ENCODE measurements at places on chromosomes 6 and 20. TPM values are rescaled to one million over a fixed set of nuclear protein-coding genes. Genes with fewer than 3 reads are reported as not detected.
A peak's percentile ranks its signal among the peaks of the same experiment; 100 is the strongest.

- no peak for DNase-seq
Observed at GRCh38 chr20:31819083-31819784, at the start of gene MYLK2. Gene MYLK2, plus strand, starts transcription at chr20:31819356. Its CDS starts 225 bp downstream, at chr20:31819581.

- peak; percentile 34 for DNase-seq
Observed at GRCh38 chr6:46170357-46171289, at the start of gene ENPP5. Gene ENPP5, minus strand, starts transcription at chr6:46170980. Its CDS starts 2,718 bp downstream, at chr6:46168262.

DNA sequence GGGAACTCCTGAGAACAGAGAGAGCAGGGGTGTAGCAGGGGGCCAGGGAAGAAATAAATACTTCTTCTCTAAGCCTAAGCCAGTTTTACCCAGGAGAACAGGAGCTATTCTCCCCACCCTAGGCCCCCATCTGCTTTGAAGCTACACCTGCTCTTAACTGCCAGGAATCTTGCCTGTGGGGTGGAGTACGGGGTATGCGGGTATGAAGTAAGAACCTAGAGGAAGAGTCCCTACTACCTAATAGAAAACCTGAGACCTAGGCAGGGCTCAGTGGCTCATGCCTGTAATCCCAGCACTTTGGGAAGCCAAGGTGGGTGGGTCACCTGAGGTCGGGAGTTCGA is 1.5 kb downstream of the SLC29A1 start:
- DNase-seq = no peak

DNA sequence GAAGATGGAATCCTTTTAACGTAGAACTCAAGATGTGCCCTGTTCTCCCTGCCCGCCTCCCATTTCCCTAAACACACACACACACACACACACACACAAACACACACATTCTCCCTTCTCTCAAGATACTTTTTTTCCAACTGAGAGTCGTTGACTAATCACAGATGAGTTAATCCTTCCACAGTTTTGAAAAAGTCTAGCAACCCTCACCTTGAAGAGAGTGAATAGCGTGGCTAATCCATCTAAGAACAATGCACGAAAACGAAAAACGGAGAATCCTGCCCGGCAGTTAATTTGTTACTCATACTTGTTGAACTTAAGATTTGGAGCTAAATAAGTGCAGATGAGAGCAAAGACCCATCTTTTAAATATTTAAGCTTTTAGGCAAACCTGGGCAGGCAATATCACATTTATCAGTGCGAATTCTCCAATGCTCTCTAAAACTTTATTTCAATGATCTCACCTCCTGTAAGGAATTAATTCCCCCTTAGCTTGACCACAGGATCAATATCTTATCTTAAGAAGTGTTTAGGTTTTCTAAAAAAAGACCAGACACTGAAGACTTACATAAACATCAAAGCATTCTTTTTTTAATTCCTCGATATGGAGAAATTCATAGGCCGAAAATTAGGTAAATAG is 1.1 kb downstream of the AGPAT4 start:
- DNase-seq = peak; percentile 83

GRCh38 chr6:84774985-84775284 is 10.5 kb upstream of the TBX18 start:
- DNase-seq = no peak

DNA sequence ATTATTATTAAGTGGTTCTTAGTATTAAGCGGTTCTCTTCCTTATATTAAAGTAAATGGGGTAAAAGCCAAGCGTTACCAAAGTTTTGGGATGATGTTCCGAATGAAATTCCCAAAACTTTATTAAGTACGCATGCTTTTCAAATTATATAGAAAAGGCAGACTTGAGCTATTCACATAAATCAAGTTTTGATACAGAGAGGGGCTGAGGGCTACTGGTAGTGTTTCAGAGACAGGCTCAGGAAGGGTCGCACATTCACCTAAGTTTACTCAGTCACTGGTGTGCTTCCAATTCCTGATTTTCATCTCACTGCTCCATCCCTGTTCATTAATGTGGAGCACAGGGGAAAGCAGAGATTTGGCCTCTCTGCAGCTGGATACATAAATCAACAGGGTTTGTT is 652.2 kb downstream of the QKI start:
- no peak for DNase-seq

DNA sequence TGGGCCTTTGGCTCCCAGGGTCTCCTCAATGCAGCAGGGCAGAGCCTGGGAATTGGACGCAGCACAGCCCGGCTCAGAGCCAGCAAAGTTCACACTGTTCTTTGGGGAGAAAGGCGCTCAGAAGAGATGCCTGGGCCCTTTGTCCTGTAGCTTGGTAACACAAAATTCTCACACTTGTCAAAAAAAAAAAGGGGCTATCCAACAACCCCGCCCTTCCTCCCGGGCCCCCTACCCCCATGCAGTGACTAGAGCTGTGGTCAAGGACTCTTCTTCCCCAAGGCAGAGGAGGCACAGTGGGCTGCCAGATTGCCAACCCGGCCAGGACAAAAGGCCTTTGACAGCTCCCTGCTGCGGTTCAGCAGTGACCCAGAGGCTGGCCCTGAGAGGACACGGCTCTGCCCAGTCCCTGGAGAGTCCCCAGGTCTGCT is 2.0 kb downstream of the NKAIN4 start:
- DNase-seq = no peak

GRCh38 chr6:81906709-81907204 is 154.3 kb upstream of the TENT5A start:
- no peak for DNase-seq

DNA sequence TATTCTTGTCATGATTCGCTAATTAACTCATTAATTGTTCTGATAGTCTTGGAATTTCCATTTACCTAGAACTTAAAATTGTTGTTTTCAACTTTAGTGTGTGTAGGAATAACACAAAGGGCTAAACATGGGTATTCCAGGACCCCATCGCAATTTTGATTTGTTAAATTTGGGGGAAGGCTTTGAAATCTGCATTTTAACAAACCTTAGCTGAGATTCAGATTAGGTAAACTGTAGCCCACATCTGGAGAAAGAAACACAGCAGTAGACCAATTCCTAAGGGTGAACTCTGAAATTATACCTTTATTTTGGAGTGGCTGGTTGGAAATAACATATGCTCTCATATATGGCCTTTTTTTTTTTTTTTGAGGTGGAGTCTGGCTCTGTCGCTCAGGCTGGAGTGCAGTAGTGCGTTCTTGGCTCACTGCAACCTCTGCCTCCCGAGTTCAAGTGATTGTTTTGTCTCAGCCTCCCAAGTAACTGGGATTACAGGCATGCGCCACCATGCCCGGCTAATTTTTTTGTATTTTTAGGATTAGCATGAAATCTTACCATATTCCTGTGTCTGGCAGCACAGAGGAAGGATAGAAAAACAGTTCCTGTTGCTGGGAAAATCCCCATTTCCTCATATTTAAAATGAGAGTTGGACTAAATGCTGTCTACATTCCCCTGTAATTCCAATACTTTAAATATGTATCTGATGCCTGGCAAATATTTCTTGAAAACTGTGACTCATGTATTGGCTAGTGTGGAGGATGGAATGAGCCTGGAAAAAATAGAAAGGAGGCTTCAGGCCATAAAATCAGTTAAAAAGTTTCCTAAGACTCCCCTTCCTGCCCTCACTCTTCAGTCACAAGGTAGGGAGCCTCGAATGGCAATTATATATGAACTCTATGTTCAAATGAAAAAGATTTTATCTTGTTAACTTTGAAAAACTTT is 96.7 kb upstream of the FAM184A start:
- DNase-seq = peak; percentile 26

GRCh38 chr6:168496139-168496996 is 55.4 kb downstream of the SMOC2 start:
- no peak for DNase-seq

GRCh38 chr20:10565191-10565921 is 108.4 kb downstream of the JAG1 start:
- peak; percentile 82 for DNase-seq

GRCh38 chr6:167122827-167123657 is at the start of gene CCR6:
Gene CCR6, plus strand, starts transcription at chr6:167123096. Its CDS starts 13,039 bp downstream, at chr6:167136135.
- DNase-seq = no peak

GRCh38 chr20:57998981-57999464 is 229.4 kb downstream of the ANKRD60 start:
- DNase-seq = no peak

DNA sequence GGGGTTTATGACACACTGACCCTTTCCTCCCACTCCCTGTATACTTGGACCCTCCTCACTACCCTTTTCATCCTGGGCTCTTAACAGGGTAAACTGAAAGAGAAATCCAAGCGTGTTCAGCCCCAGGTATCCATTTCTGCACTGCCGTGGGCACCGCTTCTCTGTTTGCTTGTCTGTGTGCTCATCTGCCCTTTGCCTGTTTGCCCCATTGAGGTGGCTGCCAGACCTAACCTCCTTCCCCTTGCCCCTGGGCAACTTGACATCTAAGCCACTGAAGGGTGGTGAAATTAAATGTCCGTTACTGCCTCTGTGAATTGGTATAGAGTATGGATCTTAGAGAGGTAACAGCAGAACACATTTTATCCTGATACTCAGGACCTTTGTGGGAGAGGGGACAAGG is 38.7 kb downstream of the ACSS2 start:
- DNase-seq = no peak

DNA sequence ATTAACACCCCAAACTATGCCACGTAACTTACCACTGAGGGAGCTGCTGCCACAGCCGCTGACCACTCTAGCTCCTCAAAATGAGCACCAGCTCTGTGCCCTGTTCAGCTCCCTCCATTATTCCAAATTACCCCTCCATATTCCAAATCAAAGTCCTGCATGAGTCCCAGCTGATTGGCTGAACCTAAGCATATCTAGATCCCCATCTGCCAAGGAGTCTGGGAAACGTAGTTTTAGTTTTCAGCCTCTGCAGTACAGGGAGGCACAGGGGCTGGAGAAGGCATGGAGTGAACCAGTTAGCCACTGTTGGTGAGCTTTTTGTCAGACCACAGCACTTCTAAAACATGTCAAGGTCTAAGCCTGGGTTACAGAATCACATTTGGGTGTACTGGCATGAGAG is 15.9 kb downstream of the UNC5CL start:
- no peak for DNase-seq

DNA sequence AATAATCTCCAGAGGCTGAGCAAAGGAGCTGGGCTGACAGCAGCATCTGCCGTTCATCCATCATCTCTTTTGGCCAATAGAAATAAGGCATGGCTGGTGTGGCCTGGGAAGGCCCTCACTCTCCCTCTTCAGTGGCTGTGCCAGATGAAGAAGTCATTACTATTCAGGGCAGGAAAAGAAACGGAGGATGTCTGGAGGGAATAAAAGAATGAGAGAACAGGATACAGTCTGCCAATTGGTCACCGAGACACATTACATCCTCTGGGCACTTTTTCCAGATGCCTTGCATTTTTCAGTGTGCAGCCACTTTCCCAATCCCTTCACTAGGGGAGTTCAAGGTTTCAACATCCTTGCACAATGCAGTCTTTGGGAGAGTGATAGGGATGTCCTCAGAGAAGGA is 32.2 kb upstream of the VGLL2 start:
- DNase-seq = peak; percentile 23

DNA sequence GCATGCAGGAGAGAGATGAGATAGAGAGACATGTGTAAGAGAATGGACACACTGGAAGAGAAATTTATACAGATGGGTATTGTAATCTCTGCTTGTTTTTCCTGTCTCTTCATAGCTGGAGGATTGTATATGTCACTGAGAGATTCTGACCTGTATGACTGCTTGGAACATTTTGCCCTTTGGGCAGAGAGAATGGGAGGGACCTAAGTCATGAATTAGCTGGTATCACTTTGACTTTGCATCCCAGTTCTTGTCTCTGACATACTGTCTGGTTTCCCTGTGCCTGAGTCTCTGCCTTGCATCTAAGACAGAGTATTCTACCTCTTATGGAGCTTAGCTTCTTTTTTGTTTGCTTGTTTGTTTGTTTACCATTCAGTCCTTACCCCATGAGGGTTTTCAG is 37.0 kb upstream of the ASCC3 start:
- no peak for DNase-seq

DNA sequence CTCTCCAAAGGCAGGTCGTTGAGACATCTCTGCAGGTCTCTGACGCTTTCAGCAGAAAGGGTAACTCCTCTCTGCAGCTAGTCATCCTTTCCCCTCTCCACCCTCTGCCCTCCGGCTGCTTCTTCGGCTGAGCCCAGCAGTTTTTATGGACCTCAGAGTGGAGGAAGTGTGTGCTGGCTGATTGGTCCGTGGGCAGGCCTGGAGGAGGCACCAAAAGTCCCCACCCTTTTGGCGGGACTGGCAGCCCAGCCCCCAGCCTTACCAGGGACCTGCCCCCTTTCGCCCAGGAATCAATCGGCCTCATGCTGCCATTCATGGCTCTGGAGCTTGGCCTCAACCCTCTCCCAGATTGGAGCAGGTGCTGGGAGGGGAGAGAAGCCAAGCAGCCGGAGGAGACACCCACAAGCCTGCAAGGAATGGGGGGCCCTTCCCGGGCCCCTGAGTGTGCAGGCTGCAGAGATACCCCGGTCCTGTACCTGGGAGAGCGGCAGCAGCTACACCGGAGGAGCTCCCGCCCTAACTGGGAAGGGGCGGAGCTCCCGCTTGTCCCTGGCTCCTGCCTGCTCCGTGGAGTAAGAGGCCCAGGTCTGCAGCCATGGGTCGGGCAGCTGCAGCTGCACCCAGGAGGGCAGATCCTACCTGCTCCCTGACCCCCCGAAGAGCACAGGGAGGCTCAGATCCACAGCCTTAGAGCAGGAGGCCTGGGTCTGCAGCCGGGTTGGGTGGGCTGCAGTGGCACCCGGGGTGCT is 170.3 kb upstream of the SOX4 start:
- DNase-seq = no peak

DNA sequence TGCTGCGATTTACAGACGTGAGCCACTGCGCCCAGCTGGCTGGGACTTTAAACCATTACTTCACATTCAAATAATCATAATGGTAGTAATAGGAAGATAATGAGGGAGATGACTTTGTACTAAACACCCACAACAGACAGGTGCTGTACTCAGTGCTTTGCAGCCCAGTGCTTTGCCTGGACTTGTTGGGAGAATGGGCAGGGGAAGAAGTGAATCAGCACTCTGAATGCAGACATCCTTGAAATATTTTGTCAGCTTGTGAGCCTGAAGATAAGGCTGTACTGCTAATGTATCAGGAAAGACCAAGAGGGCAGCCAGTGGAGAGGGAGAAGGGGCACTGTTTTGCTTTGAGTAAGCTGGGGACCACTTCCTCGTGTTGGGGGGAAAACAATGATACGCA is 17.4 kb downstream of the NKX2-2 start:
- DNase-seq = no peak

DNA sequence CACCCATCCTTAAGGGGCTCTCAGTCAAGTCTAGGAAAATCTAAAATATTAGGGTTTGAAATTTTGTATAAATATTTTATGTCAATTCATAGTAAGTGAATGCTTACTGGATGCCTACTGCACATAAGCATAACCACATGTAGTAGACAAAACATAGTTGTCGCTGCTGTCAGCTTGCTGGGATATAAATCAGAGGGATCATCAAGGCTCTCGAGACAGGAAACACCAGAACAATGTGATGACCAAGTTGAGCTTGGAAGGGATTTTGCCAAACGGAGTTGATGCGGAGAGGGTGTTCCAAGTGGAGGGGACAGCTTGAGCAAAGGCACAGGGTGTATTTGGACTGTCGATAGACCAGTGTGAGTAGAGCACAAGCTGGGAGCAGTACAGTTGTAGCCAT is 105.8 kb upstream of the SUPT3H start:
- peak; percentile 61 for DNase-seq

- peak; percentile 70 for DNase-seq
Observed at GRCh38 chr6:39362487-39362865, 40.0 kb upstream of the KCNK16 start.

- no peak for DNase-seq
Observed at GRCh38 chr6:30163918-30164654, 740 bp downstream of the TRIM15 start.

GRCh38 chr20:32702706-32703425 is 29.1 kb upstream of the C20orf203 start:
- no peak for DNase-seq

CCN6 gene
- 0.48 TPM for polyA plus RNA-seq

CST2 gene
- 1.6 TPM for polyA plus RNA-seq

SMLR1 gene
- not detected for polyA plus RNA-seq

SLC16A10 gene
- not detected for polyA plus RNA-seq

FABP7 gene
- not detected for polyA plus RNA-seq
